ENCODE measurements at places on chromosomes 5 and 9.

- no peak for DNase-seq
Observed at GRCh38 chr5:160960592-160960991, 108.6 kb upstream of the ATP10B start.

DNA sequence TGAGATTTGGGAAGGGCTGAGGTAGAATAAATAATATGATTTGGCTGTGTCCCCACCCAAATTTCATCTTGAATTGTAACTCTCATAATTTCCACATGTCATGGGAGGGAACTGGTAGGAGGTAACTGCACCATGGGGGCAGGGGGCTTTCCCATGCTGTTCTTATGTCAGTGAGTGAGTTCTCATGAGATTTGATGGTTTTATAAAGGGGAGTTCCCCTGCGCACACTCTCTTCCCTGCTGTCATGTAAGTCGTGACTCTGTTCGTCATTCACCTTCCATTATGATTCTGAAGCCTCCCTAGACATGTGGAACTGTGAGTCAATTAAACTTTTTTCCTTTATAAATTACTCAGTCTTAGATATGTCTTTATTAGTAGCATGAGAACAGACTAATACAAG is 115.5 kb upstream of the STARD4 start:
- no peak for DNase-seq

DNA sequence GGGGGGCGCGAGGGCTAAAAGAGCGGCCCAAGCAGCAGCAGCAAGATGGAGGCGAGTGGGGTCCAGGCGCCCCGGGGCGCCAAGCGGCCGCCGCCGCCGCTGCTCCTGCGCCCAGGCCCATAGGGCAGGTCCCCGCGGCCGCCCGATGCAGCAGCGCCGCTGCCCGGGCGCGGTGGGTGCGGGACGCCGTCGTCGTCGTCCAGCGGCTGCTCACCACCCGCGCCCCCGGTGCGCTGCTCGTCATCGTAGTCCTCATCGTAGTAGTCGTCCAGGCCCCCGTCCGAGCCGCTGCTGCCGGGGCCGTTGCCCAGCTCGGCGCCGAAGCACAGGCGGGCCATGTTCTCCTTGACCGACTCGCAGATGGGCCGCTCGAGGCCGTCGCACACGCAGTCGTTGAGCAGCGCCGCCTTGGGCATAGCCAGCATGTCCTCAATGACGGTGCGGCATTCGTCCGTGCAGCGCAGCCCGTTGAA is 1.5 kb downstream of the GAS1 start:
- no peak for DNase-seq

GRCh38 chr9:99130069-99130468 is 25.2 kb downstream of the TGFBR1 start:
- DNase-seq = no peak

GRCh38 chr9:136379891-136380290 is 6.4 kb upstream of the CARD9 start:
- DNase-seq = no peak

- no peak for DNase-seq
Observed at GRCh38 chr5:149048811-149049210, 14.1 kb downstream of the SH3TC2 start.

DNA sequence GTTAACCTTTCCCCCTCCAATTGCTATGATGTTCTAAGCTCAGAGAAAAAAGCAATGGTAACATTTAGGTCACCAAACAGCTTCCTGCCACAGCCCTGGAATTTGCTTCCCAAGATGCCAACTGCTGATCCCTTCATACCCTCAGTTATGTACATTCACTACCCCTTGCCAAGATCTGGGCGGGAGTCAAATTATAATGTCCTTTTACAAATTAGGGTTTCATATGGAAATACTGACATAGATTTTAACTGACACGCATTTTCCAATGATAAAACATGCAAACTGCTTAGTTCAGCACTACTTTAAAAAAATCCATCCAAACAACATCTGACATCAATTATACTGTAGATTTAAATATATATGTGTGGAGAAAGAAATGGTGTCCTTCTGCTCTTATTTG is 5.0 kb downstream of the LOX start:
- DNase-seq = peak; percentile 47

GRCh38 chr5:15132816-15133405 is 261.3 kb upstream of the ANKH start:
- DNase-seq = no peak

GRCh38 chr5:151622367-151623088 is 31.4 kb upstream of the FAT2 start:
- no peak for DNase-seq

DNA sequence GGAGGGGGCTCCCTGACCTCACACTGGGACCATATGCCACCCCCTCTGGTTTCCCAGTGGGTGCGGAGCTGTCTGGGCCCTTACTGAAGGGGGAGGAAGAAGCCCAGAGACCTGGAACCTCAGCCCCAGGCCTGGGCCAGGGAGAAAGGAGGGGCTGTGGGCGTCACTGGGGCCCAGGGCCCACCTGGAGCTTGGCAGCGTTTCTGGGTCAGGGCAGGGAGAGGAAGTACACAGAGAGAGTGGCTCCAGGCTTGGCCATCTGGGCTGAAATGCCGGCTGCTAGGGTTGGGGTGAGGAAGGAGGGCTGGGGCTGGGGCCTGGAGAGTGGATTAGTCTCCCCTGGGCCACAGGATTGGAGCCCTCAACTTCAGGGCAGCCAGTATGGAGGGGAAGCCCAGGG is 6.4 kb upstream of the DAB2IP start:
- DNase-seq = no peak

DNA sequence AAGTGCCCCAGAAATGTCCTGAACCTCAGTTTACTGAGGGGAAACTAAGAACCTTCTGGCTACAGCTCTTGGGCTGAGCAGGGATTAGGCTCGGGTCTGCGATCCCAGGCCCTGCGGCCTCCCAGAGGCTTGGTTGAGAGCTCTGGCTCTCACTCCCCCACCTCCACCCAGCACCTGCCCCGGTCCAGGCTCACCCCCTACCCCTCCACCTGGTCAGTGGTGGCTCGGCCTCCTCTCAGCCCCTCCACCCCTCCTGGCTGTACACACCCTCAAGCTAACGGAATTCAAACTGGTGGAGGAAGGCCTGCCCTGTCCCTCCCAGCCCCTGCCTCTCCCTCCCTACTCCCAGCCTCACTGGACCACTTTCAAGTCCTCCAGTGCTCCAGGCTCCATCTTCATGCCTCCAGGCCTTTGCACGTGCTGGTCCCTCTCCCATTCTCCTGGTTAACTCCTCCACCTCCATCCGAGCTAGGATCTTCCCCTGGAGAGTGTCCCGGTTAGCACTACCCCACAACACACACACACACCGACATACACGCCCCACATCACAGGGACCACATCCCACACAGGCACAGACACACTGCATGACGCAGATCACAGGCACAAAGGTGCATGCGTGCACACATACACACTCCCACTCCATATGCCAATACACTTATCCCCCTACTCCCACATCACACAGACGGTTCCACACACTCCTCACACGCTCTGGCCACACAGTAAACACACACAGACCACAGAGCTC is 130.9 kb downstream of the C9orf50 start:
- DNase-seq = no peak

- DNase-seq = no peak
Observed at GRCh38 chr5:106906199-106906598, 764.5 kb downstream of the EFNA5 start.

- DNase-seq = no peak
Observed at GRCh38 chr5:55989860-55990259, 4.9 kb downstream of the IL6ST start.

DNA sequence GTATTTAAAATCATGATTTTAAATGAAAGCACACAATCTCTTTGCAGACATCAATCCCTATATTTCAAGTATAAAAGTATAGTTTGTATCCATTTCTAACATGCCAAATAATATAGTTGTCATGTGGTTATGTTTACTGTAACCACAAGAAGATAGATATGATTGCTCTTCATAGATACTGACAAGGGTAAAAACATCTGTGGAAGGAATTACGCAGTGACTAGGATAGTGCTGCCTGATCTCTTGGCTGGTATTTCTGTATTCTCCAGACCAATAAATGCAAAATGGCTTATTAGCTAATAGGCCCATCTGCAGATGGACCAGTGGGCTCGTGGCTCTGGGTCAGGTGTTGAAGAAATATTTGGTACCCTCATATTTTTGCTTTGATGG is 34.9 kb upstream of the FBN2 start:
- no peak for DNase-seq

DNA sequence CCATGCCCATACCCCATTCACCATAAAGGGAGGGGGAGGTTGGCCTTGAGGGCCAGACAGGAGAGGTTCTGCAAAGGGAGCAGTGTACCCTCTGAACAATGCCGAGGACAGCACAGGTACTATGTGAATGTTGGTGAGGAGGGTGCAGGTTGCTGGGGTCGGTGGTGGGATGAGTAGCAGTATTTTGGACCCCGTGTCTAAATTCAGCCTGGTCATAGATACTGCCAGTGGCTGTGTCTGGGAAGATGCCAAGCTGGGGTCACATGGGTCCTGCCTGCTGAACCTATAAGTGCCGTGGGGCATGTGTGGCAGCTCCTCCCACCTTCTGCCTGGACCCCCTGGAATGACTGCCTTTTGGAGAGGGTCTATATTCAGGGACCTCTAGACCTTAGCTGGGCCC is 11.4 kb upstream of the SPINK4 start:
- DNase-seq = no peak

DNA sequence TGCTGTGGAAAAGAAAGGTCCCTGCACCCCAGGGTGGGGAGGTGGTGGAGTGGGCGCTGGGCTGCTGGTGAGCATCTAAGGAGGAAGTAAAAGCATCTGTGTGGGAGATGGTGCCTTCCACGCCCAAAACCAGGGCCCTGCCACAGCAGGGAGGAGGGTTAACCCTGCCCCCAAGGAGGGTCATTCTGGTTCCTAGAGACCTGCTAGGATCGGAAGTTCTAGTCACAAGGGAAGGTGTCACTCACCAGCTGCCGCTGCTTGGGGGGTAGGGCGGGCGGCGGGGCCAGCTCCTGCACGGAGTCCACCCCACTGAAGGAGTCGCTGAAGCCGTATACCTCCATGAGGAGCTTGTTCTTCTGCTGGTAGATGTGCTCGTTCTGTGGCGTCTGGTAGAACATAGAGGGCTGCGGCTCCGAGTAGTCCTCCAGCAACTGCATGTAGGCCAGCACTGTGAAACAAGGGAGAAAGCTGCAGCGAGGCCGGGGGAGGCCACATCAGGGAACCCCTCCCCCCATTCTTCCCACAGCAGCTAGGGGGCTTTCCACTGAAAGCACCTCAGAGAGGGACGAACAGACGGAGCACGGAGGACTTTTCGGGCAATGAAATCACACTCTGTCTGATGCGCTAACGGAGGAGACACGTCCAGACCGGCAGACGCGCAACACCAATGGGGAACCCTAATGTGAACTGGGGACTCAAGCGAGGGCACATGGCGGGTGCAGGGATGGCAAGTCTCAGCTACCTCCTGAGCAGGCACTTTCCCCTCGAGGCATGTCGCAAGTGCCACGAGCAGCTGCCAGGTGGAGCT is 76.4 kb downstream of the PRRT1B start:
- DNase-seq = no peak

DNA sequence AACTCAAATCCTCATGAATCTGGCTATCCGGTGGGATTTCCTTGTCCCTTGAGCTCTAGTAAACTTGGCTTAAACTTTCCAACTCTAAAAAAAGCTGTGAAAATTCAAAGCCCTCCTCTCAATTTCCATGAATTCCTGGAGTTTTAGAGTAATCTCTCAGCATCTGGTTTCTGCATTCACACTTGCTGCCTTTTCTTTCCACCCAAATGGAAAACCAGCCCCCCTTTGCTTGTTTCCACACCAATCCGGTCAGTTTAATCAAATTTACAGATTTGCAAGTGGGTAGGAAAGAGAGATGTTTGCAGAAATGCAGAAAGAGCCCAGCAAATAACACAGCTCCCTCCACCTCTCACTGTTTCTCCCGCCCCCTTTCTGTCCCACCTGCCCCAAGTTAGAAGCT is 91.1 kb downstream of the ENC1 start:
- DNase-seq = no peak

- DNase-seq = no peak
Observed at GRCh38 chr9:121510766-121511550, 11.3 kb upstream of the GGTA1 start.

DNA sequence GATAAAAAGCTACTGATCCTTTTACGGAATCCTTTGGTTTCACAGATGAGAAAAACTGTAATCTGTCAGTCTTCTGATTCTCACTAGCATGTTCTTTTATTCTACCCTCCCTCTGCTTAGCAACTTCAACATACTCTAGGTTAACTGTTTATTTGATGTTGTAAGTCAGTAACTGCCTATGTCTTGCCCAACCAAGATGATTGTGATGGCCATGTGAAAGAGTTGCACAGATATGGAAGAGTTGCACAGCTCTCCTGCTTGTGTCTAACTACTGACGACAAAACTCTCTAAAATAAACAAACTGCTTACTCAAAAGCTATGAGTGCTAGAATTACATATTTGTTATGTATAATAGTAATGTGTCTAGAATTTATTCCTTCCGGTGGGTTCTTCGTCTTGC is 227.3 kb upstream of the DAB2 start:
- DNase-seq = no peak

GRCh38 chr5:143636931-143637528 is 174.9 kb upstream of the HMHB1 start:
- no peak for DNase-seq

GRCh38 chr5:174755106-174755505 is 30.7 kb downstream of the MSX2 start:
- no peak for DNase-seq

DNA sequence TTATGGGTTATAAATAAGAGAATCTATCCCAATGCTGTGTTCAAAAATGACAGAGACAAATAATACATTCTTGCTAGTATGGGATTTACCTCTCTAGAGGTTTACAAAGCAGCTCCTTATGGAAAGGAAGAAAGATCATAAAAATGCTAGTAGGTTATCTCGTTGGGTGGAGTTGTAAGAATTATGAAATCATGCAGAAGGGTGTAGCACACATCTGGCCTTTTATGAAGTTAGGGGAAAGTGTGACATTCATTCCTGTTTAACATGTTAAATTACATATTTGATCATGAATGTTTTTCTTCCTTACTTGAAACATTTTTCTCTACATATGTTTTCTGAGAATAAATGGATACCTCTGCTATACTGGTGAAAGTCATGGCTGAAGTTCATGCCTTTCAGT is 414.2 kb downstream of the SH3GL2 start:
- no peak for DNase-seq

- DNase-seq = no peak
Observed at GRCh38 chr5:142922223-142922952, 152.2 kb downstream of the ARHGAP26 start.

GRCh38 chr5:109196087-109196822 is 213.5 kb downstream of the PJA2 start:
- no peak for DNase-seq

DNA sequence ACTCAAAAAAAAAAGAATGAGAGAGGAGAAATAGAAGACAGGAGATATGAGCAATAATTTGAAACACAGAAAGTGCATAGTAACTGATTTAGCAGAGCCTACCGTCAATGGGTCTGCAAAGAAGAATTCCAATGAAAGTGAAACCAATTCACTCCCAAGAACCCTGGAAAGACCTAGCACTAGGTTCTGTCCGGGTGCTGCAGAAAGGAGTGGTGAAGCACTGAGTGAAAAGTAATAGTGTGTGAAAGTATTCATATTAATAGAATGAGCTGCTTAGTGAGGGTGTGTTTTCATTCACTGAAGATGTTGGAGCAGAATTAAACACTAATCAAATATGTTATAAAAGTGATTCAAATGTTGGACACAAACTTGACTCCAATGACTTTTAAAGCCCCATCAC is 51.3 kb upstream of the SLC30A5 start:
- DNase-seq = no peak

All from femur (tissue), 1 donor.